Mammary epithelial cell (primary cell): ENCODE measurements at places on chromosomes 11 and 22. TPM values are rescaled to one million over a fixed set of nuclear protein-coding genes. Genes with fewer than 3 reads are reported as not detected.

GRCh38 chr22:35311551-35311999, 11.9 kb downstream of the TOM1 start:
- DNase-seq = no peak

DNA sequence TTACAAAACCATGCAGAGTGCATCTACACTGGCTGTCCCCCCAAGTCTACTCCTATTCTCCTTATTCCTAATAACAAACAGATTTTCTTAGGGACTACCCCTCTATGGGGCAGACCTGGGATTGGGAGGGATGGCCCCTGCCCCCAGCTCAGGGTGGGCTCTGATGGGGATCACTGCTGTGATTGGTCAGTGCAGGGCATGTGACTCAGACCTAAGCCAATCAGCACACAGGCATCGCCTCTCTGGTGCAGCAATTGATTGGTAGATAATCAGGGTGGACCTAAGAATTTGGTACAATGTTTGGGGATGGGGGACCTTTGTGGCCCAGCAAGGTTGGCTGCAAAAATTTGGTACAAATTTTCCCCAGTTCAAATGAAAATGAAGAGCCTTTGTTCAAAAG, 57.2 kb upstream of the SHANK2 start:
- DNase-seq = no peak

GRCh38 chr22:42262964-42263363, 7.5 kb downstream of the TCF20 start:
- DNase-seq = no peak

- DNase-seq = no peak
Observed at GRCh38 chr11:45102361-45102809, 44.1 kb upstream of the PRDM11 start.

GRCh38 chr11:40241524-40242051, 1217.9 kb downstream of the LRRC4C start:
- DNase-seq = no peak

DNA sequence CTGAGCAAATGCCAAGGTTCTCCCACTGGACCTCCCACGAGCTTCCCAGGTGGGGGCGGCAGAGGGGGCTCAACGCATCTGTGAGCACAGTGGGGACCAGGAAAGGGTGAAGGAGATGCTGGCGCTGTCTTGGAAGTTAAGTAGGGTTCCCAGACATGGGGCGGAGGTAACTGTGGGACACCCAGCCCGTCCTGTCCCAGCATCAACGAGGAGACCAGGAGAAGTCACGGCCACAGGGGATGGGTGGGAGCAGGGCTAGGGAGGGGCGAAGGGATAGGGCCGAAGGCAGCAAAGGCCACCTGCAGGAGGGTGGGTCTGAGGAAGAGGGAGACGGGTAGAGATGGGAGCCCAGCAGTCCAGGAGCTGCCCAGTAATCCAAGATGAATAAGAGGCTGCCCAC, 70.4 kb downstream of the PHF21B start:
- no peak for DNase-seq

GRCh38 chr11:127651888-127652221, 651.3 kb upstream of the KIRREL3 start:
- peak; percentile 39 for DNase-seq

DNA sequence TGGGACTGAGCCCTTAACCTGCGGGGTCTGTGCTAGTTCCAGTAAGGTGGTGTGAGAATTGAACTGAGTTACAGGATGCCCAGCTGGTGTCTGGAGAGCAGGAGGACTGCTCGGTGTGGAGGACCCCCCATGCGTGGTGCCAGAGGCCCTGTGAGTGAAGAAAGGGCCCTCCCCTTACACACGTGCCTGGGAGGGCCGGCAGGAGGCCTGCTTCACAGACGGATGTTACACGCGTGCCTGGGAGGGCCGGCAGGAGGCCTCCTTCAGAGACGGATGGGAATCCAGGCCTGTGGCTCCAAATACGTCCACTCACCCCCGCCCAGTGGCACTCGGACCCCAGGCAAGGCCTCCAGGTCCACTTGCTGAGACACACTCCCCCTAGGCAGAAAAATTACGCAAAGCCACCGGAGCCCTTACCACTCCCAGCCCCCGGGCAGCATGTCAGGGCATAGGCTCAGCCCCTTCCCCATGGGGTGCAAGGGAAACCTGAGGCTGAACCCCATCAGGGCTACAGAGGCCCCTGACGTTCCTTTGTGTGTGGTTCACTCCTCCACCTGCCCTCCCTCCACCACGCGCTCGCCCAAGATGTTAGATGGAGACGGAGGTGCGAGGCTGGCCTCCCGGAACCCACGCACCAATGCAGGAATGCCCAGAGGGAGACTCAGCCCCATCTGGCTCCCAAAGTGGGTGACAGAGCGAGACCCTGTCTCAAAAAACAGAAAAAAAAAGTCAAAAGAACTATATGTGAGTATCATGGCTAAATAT, 227.8 kb downstream of the BRD1 start:
- no peak for DNase-seq

- peak; percentile 60 for DNase-seq
Observed at GRCh38 chr11:57345555-57346211, 7.5 kb downstream of the P2RX3 start.

GRCh38 chr11:19480540-19480939, 232.1 kb upstream of the NAV2 start:
- DNase-seq = no peak

DNA sequence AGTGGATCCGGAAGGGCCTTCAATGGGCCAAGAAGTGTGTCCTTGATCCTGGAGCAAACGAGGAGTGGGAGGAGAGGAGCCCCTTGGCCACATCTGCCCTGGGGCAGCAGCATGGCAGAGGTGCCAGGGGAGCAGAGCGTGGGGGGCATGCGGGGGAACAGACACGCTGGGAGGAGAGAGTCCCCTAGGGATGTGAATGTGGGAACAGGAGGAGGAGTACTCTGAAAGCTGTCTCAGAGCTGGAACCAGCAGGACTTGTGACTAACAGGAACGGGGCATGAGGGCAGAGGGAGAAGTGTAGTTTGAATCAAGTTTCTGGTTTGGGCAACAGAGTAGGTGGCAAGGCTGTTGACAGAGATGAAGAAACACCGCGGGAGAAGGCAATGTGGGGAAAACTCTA, 54.5 kb upstream of the SLC35C1 start:
- DNase-seq = no peak

GRCh38 chr22:49099089-49099488, 728.6 kb downstream of the BRD1 start:
- DNase-seq = no peak

DNA sequence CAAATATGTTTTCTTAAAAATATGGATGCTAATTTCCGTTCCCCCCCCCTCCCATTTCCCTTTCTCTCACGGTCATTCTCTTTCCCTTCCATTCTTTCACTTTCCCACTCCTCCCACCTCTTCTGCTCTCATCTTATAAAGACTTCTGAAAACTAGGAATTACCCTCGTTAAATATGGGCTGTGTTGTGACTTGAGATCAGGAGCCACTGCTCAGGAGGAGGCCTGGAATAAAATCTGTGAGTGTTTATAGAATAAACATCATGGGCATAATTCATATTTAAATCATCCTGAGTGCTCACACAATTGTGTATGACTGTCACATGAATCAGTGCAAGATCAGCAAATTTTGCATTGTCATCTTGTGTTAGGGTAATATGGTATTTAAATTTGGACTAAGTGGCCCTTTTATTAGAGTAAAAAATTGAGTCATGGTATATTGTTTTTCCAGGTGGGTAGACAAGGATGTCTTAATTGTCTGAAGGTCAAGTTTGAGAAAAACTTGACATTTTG, 208.0 kb downstream of the DDX10 start:
- peak; percentile 64 for DNase-seq

DNA sequence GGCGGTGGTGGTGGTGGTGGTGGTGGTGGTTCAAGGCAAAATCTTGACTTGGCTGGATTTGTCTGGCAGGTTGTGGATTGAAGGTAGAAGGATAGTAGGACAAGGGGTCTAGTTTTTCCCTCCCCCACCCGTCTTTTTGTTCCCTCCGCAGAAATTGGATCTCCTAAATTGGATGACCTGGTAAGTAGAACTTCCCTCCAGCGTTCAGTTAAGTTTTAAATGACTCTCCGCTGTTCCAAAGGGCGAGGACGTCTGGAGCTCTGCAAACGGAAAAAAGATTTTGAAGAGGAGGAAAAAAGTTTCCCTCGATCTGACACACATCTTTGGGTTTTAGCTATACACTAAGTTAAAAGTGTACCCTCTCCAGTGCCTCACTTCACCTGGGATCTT, 422 bp upstream of the LGR4 start:
- DNase-seq = no peak

- no peak for DNase-seq
Observed at GRCh38 chr11:46445920-46446771, 54.6 kb upstream of the CHRM4 start.

DNA sequence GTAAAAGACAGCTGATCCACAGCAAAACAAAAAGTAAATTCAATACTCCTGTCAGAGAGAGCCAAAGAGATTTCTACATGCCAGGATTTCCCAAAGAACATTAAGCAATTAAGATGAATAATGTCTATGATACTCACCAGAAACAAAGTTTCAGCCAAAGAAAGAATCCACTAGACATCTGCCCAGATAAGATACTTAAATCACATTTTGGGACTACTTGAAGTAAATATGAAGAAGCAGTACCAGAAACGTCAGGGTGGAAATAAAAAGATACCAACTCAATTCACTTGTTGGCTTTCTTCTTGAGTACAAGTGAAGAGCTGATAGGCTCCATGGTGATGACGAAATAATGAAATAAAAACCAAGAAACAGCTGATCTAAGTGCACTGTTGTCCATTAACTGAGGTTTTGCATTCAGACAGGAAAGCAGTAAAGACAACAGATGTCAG, 31.6 kb upstream of the ARHGAP32 start:
- peak; percentile 62 for DNase-seq

- DNase-seq = no peak
Observed at GRCh38 chr11:15072551-15073143, 746 bp upstream of the CALCB start.

- DNase-seq = peak; percentile 96
Observed at GRCh38 chr11:57311109-57311936, 13.4 kb downstream of the TNKS1BP1 start.

DNA sequence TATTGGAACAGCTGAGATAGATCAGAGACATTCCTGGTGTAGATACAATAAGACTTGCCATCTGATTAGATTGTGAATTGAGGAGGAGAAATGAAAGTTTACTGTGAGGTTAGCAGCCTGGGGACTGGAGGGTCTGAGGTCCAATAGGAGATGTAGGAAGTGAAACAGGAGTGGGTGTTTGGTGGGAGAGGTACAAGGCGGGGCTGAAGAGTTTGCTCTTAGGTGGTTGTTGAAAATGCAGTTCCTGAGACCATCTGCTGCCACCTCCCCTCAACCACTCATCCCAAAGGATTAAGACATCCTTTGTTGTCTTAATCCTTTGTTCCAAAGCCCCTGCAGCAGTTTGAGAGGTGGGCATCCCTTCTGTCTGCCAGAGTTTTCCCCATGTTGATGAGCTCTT, 14.8 kb downstream of the PIWIL4 start:
- DNase-seq = no peak

GRCh38 chr11:10638316-10638925, 55.1 kb downstream of the IRAG1 start:
- DNase-seq = no peak

GRCh38 chr11:68928136-68928880, 24.6 kb downstream of the IGHMBP2 start:
- no peak for DNase-seq

DNA sequence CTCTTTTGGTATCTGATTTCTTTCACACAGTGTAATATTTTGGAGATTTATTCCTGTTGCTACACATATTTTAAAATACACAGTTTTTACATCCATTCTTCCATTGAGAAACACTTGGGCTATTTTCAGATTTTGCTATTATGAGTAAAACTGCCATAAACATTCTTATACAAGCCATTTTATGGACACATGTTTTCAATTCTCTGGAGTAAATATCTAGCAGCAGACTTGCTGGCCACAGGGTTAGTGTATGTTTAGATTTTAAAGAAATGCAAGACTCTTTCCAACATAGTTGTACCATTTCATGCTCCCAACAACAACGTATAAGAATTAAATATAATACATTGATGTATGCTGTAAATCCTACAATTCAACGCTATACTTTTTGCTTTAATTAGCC, 360.8 kb upstream of the PITPNB start:
- DNase-seq = no peak

Gene IFTAP
- 9.0 TPM for total RNA-seq

Gene FAM227A
- 5.7 TPM for total RNA-seq

Gene TMPRSS4
- total RNA-seq = 1.6 and 2.9 TPM in 2 replicates

Gene CD248
- not detected in 2 replicates for total RNA-seq

Gene GAB2
- total RNA-seq = 1.0 TPM in 2 replicates

Gene DCPS
- 16.5 TPM for total RNA-seq

Gene LRRC56
- total RNA-seq = 0.50 TPM

Gene KDM4E
- not detected in 2 replicates for total RNA-seq

Gene A4GALT
- 1.4 and 3.0 TPM in 2 replicates for total RNA-seq

Gene RFPL3
- not detected in 2 replicates for total RNA-seq

Gene FDXACB1
- 0.88 and 0.96 TPM in 2 replicates for total RNA-seq

Gene OR5P2
- 11.3 TPM for total RNA-seq
